ENCODE measurements at places on chromosomes 7 and 10.
A peak's percentile ranks its signal among the peaks of the same experiment; 100 is the strongest.

GRCh38 chr10:81872206-81872862 is 2.7 kb upstream of the NRG3 start:
- no peak for DNase-seq

DNA sequence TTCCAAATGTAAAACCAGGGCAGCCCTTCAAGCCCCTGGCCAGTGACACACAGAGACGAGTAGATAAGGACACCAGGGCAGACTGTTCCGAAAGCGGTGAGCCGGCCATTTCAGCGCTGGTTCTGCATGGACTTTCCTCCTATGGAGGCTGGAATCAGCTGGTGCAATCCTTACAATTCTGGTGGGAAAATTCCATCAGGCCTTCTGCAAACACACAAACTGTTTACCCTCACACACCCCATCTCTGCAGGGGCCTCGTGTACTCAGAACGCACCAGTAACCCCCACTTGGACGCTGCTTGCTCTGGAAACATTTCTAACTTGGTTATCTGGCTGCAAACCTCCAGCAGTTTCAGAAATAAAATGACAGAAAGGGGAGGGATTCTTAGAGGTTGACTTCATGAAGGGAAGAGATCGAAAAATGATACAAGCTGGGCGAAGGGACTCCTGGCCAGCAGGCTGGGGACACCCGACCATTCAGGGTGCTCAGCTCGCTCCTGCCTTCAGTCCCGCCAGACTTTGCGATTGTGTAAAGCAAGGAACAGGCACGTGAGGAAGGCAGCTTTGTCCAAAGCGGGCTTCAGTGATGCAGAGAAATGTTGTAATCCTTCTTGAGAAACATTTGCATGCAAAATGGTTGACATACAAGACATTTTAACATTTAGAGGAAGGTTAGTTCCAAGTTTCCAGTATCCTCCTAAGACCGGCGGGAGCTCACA is 19.7 kb upstream of the SHH start:
- no peak for DNase-seq

DNA sequence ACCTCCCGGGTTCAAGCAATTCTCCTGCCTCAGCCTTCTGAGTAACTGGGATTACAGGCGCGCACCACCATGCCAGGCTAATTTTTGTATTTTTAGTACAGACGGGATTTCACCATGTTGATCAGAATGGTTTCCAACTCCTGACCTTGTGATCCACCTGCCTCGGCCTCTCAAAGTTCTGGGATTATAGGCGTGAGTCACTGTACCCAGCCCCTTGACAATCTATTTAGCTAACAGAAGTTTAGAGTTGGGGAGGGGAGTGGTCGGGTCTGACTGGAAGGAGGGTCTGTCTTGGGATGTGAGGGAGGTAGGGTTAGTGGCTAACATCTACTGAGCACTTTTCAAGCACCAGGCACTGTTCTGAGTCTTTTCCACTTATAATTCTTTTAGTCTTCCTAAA is 27.0 kb upstream of the ZCCHC24 start:
- DNase-seq, result no peak

GRCh38 chr10:28728366-28728765 is 51.0 kb downstream of the BAMBI start:
- no peak for DNase-seq

DNA sequence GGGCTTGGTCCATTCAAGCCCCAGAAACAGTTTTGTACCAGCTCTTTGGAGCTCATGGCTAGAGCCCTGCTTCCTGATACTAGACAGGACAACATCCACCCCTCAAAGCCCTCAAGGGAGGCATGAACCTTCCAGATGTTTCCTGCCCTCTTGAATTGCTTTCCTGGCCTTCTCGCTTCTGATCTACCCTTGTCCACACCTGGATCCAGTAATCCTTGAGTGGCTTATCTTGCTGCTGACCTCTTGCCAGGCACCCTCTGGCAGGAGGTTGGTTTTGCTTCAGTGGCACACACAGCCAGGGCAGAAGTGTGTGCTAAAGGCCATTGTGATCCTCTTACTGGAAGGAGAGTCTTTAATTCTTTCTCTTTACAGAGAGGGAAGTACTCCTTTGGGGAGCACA is 495.8 kb downstream of the PLXNA4 start:
- DNase-seq, result no peak

DNA sequence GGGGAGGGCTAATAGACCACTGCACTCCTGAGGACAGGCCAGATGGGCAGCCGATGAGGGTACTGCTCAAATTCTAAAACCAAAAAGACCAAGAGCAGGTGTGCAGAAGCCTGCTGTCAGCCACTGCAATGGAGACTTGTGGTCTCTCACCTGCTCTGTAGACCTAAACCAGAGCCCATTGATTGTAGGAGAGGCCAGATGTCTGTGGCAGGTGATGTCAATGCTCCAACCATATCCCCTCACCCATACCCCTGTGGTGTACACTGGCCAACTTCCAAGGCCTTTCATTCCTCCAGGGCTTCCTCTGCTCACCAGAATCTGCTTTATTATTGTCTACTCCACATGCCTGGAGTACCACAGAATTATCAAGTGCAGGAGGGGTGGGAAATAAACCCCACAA is 116.9 kb upstream of the CHST15 start:
- no peak for DNase-seq

DNA sequence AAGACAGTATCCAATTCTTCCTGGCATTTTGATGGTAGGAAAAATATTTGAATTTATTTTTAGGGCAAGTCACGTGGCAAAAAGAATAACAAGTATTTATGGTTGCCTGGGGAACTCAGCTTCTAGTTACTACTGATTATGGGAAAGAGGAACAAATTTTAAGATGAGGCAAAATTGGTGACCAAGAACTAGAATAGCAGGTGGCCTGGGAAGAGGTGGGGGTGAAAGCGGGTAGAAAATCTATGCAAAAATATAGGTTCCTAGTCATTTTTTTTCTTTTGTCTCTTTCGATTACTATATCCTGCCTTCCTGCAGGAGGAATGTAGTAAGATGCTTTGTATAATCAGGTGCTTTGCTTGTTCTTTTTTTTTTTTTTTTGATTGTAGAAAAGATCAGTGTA is 27.8 kb downstream of the ENTPD1 start:
- DNase-seq, result no peak

GRCh38 chr10:56360583-56360966 is 484 bp downstream of the ZWINT start:
- no peak for DNase-seq

GRCh38 chr7:114943953-114944744 is 22.3 kb downstream of the MDFIC start:
- no peak for DNase-seq

GRCh38 chr7:70693321-70693685 is 438.6 kb upstream of the GALNT17 start:
- DNase-seq, result no peak

DNA sequence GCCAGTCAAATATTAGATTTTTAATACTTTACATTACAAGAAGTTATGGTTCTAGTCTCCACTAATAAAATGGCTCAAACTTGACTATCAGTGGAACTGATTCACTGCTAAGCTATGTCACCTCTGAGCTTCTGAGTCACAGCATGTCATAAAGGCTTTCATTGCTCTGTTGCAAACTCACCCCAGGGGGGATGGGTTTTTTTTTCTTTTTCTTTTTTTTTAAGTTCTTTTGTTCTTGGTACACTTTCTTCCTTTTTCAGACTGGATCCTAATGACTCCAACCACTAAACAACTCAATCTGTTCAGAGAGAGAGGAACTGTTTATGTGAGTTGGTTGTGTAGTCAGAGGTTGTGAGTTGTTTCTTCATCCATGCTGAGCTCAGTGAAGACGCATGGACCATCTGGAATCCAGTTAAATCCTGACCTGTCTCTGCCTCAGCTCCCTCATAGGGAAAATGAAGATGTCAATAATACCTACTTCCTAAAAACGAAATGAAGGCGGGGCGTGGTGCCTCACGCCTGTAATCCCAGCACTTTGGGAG is 11.0 kb downstream of the MYOF start:
- DNase-seq, result no peak

DNA sequence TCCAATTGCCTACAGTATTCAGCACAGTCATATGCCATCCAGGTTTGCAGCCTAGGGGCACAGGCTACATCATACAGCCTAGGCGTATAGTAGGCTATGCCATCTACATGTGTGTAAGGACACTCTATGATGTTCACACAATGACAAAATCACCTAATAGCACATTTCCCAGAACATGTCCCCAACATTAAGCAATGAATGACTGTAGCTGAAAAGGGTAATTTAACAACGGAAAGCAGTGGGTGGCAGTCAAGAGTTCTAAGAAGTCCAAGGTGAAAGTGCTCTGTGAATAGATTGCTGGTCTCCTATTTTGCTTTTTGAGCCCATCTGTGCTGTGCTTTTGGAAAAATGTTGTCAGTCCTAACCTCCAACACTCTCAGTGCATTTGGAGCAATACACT is 162.6 kb downstream of the KLF6 start:
- DNase-seq, result no peak

DNA sequence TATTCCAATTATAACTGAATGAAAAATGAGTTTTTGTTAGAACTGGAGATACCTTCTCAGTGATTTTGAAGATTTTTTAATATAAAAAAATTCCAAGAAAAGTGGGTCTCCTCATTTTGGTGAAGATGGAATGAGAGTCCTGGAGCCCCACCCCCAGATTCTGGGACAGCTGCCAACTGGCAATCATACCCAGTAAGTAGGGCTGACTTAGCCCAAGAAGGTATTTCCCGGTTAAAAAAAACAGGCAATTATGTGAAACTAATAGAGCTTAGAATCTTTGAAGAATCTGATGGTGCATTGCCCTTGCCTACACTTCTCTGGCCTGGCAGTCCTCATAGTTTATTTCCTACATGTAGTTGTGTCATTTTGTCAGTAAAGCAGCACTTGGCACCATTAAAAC is 52.8 kb upstream of the VWDE start:
- DNase-seq, result no peak

- DNase-seq, result no peak
These were observed 110.8 kb downstream of the HIBADH start for GRCh38 chr7:27551803-27552400.

GRCh38 chr7:88358526-88358838 is 51.8 kb upstream of the STEAP4 start:
- DNase-seq, result no peak

DNA sequence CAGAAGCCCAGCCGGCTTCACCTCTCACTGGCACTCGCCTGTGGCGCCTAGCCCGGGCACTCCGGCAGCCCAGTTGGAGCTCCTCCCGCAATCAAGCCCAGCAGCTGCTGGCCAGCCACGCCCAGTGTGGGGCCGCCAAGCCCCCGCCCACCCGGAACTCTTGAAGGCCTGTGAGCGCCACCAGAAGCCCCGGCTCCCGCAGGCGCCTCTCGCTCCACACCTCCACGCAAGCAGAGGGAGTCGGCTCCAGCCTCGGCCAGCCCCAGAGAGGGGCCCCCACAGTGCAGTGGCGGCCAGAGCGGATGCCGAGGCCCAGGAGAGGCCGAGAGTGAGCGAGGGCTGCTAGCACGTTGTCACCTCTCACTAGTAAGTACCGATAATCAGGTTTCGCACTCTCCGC is 240.7 kb downstream of the TFEC start:
- DNase-seq, result no peak

DNA sequence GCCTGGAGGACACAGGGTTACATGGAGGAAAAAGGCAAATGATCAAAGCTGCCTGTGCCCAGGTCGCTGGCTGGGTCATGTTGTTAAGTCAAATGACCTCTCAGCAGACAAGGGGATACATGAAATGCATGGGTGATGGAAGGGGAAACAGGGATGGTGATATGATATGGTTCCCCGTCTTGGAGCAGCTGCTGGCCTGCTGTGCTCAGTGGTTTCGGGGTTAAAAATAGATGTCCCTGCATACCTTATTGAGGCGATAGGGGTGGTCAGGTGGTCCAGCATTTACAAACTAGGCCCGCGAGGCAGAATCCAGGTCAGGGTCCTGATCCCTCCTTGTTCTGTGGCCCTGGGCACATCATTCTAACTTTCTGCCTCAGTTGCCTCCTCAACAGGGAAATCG is 157.2 kb downstream of the PRPF18 start:
- no peak for DNase-seq

DNA sequence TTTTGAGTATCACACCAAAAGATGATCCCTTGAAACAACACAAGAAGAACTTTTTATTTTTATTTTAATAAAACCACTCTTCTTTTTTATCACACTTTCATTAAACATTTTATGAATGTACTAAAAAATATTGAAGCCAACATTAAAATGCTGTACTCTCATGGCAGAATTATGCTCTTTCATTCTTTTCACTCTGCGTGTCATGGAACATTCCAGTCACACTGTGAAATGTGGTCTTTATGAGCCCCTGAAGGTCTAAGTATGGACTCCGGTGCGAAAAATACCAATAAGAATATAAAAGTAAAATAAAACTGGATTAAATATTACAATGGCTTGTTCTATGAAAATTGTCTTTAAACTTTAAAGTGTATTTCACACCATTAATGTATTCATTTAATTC is 148.4 kb downstream of the TMEM26 start:
- DNase-seq, result no peak

DNA sequence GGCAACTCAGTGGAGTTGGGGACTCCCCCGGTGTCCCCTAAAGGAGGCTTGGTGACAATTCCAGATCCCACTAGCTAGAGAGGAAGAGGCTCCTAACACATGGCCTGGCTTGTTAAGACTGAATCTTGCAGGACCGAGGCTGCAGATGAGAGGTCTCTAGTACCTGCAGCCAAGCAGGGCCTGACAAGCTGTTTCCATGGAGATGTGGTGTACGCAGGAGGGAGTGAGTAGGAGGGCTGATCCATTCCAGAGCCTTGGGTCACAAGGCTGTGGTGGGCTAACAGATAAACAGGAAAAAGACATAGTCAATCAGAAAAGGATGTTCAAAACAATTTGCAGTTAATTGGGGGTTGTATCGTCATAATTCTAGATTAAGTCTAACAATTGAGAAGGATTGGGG is 77.3 kb upstream of the MKLN1 start:
- peak; percentile 17 for DNase-seq

- no peak for DNase-seq
These were observed 218.8 kb downstream of the ZWINT start for GRCh38 chr10:56142092-56142728.

- no peak for DNase-seq
These were observed 376.6 kb downstream of the RPS24 start for GRCh38 chr10:78410046-78410965.

- DNase-seq, result no peak
These were observed 192.4 kb upstream of the SH2B2 start for GRCh38 chr7:102094316-102094650.

GRCh38 chr10:35185260-35186034 is 58.8 kb downstream of the CREM start:
- DNase-seq, result no peak

GRCh38 chr10:110200503-110200902 is 6.9 kb upstream of the MXI1 start:
- no peak for DNase-seq

- DNase-seq, result no peak
These were observed 131.8 kb downstream of the ADK start for GRCh38 chr10:74282848-74283210.

- no peak for DNase-seq
These were observed 70.3 kb upstream of the LRGUK start for GRCh38 chr7:134056816-134057215.

Measured in renal cortex interstitium (tissue), 15 donors.